ENCODE measurements at places on chromosomes 6 and 20.

- no peak for DNase-seq
These were observed 37.2 kb downstream of the SULF2 start for GRCh38 chr20:47748069-47748468.

DNA sequence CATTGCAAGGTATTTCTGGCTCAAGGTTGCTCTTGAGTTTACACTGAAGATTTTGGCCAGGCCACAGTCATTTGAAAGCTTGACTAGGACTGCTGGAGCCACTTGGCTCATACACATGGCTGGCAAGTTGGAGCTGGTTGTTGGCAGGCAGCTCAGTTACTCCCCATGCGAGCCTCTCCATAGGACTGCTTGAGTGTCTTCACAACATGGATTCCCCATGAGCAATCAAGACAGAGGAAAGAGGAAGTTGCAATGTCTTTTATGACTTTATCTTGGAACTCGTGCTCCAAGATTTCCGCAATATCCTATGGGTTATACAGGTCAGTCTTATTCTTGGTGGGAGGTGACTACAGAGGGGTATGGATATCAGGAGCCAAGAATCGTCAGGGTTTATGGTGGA, 1.4 kb upstream of the MANBAL start:
- DNase-seq = no peak

- no peak for DNase-seq
These were observed 52.4 kb downstream of the CEBPB start for GRCh38 chr20:50242863-50243609.

GRCh38 chr20:38842558-38842981, 37.1 kb downstream of the PPP1R16B start:
- peak; percentile 88 for DNase-seq

GRCh38 chr20:5315807-5316187, 957 bp downstream of the PROKR2 start:
- DNase-seq = no peak

DNA sequence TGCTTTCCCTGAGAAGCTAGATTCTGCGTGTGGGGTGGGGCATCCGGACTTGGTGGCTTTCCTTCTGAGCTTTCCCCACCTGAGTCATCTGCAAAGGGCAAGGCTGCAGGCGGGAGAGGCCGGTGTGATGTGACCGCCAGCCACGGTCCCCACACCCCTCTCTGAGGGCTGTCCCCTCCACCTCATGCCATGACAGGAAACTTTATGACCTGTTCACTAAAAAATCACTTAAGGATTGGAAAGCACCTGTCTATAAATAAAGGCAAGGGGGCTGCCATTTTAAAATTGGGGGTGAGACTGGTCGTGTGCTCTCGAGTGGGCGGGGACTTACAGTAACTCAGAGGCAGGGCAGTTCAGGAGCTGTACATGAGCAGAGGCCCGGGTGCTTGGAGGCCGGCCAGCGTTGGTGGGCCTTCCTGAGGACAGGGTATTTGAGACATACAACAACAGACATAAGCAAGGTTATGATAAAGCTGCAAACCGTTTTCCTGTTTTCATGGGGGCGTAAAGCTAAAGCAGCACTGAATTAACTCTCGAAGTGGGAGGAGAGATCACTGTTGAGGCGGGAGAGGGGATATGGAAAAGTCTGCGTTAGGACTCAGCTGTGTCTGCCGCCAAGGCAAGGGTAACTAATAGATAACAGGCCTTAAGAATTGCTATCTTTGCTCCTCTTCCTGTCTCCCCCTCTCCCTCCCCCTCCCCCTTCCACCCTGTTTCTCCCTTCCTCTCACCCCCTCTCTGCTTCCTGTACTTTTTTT, 16.1 kb upstream of the SERPINB1 start:
- DNase-seq = peak; percentile 75

DNA sequence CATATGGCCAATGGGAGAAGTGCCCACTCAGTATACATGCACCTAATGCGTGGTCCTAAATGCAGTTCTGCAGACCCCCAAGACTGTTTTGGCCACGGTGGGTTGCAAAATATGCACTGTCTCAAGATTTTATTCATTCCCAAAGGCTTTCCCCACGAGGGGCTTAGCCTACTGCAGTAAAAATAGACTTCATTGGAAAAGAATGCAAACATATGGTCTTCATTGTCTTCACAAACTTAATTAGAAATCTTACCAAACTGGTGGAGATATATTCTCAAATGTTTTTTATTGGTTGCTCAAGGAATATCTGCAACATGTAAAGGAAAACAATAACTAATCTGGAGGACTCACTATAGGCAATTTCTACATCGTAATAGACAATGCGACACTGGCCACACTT, 31.6 kb upstream of the PRL start:
- no peak for DNase-seq

- no peak for DNase-seq
These were observed 167.4 kb upstream of the OLIG3 start for GRCh38 chr6:137661601-137662000.

DNA sequence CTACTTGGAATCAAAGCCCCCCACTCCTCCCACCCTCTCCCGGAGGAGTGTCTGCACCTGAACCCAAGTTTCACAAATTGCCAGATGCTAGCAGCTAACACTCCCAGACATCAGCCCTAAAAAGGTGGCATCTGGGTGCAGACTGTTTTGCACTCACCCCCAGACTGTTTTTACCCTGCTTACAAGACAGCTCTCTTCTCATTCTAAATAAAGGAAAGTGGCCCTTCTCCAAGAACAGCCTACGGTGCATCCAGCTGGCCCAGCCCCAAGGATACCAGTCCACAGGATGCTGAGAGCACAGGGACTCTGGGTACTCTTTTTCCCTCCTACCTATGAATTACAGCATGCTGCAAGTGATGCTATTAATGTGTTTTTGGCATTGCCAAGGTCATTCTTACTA, 842.0 kb upstream of the FLRT3 start:
- DNase-seq = no peak

GRCh38 chr6:36241728-36242127, 28.1 kb upstream of the PNPLA1 start:
- peak; percentile 60 for DNase-seq

DNA sequence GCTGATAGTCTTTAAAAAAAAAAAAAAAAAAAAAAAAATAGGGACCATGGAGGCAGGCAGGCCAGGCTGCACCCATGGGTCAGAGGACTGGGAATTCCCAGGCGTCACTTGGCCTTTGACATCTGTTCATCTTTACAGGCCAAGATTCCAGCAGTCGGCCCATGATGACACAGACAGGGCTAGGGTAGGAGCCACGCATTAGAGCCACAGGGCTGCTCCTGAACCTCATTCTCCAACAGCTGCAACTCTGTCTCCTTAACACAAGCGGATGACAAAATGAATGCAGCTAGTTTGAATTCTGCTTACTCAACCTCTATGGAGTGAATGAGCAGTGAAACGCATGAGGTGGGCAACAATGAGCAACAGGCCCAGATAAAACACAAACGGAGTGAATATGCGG, 126.4 kb downstream of the LY86 start:
- DNase-seq = no peak

DNA sequence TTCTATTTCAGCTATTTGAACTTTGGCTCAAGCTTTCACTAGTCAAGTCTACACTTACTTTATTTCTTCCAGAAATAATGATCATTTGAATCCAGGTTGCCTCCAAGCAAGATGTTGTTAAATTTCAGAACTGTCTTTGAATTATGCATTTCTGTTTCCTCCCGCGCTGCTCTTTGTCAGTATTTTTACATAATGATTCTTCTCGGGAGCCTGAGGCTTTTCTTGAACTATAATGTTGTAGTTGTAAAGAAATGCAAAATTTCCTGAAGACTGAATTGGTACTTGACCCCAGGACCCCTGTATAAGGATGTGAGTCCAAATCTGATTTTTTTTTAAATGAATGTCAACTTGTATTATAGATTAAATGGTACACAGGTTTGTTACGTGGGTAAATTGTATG, 80.4 kb downstream of the ARMC2 start:
- DNase-seq = no peak

GRCh38 chr6:63261820-63262219, 50.6 kb downstream of the FKBP1C start:
- DNase-seq = no peak

DNA sequence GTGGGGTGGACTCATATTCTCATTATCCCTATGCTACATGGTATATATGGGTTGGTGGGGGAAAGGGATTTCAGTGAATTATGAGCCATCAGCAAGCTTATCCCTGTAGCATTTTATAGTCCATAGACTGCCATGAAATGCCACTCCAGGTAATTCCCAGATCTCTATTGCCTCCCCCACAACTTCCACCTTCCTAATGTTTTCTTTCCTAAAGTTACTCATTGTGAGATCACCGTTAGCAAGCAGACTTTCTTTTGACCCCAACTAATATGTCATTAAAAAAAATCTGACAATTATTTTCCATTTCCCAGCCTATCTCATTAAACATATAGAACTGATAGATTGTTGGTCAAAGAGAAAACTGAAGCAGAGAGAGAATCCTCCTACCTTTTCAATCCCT, 40.7 kb upstream of the TBX18 start:
- no peak for DNase-seq
